Immature natural killer cell (primary cell): ENCODE measurements at places on chromosomes 7 and 10.

DNA sequence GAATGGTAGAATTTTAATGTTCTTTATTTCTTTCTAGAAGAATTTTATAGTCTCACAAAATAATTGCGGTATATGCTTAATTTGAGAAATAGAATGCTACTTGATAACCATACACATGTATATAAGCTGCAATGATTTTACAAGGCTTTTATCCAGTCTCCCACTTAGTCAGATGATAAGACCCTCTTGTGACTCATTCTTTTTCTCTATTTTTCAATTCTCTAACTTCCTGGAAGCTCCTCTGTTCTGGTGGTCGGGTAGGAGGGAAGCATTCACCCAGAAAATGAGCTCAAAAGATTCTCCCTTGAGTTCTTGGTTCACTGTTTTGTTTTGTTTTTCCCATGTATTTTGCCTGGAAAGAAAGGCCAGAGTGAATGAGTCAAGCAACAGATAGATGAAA is 546.6 kb downstream of the INHBA start:
- H3K36me3 ChIP-seq: no peaks in the 10 kb centered on the region
- no peak overlapping the region for H3K4me3 ChIP-seq
- H3K27ac ChIP-seq: no peak overlapping the region

DNA sequence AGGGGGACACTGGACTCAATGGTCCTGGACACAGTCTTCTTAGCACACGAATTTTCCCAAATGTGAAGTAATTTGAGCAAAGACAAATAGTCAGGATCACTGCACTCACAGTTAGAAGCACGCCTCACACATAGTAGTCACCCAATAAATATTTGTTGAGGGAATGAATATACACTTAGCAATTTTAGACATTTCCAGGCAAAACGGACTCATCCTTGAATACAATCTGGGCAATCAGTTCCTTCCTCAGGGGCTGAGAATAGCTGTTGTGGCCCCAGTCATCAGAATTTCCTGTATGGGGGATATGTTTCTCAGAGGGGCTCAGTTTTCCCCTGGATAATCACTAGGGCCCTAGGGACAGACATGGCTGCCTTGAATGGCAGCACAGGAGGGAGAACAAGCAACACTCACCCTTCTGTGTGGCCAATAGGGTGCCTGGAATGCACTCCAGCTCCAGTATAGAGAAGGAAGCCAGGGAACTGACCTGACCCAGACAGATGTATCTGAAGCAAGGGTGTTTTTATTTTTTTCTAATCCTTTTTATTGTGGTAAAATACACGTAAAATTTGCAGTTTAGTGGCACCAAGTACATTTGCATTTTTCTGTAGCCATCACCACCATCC is 282.7 kb upstream of the ZNF32 start:
- no peaks in the 10 kb centered on the region for H3K4me1 ChIP-seq
- peaks cover 7% of the 10 kb centered on the region for H3K27me3 ChIP-seq

GRCh38 chr10:16915300-16915699 is 98.1 kb upstream of the RSU1 start:
- no peaks in the 10 kb centered on the region for H3K4me1 ChIP-seq
- peaks cover 14% of the 10 kb centered on the region for H3K36me3 ChIP-seq
- H3K4me3 ChIP-seq: no peak overlapping the region
- H3K27ac ChIP-seq: no peak overlapping the region
- peaks cover 2% of the 10 kb centered on the region for H3K27me3 ChIP-seq

DNA sequence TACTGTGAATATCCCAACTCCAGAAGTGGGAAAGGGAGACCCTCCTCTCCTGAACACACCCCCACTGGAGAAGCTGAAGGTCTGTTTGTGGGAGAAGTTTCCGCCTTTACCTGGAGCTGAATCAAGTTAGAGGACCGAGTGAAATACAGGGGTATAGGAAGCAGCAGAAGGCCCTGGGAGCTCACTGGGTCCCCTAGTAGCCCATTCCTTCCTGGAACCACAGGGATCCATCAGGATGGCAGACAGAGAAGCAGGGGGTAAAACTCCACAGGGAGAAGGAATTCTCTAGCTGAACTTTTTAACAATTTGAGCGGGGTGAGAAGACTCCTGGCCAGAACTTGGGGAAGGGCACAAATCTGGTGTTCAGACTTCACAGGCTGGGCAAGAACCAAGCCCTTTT is 275.8 kb downstream of the GRID1 start:
- H3K36me3 ChIP-seq: no peaks in the 10 kb centered on the region
- DNase-seq: no peak
- peaks cover 7% of the 10 kb centered on the region for H3K27me3 ChIP-seq
- H3K4me1 ChIP-seq: no peaks in the 10 kb centered on the region
- H3K27ac ChIP-seq: no peak overlapping the region
